MCF 10A (cell line): ENCODE measurements at places on chromosomes 12 and 14.
A peak's percentile ranks its signal among the peaks of the same experiment; 100 is the strongest.

- DNase-seq = peak; percentile 57
These were observed 1598.3 kb downstream of the AACS start for GRCh38 chr12:126663304-126664094.

DNA sequence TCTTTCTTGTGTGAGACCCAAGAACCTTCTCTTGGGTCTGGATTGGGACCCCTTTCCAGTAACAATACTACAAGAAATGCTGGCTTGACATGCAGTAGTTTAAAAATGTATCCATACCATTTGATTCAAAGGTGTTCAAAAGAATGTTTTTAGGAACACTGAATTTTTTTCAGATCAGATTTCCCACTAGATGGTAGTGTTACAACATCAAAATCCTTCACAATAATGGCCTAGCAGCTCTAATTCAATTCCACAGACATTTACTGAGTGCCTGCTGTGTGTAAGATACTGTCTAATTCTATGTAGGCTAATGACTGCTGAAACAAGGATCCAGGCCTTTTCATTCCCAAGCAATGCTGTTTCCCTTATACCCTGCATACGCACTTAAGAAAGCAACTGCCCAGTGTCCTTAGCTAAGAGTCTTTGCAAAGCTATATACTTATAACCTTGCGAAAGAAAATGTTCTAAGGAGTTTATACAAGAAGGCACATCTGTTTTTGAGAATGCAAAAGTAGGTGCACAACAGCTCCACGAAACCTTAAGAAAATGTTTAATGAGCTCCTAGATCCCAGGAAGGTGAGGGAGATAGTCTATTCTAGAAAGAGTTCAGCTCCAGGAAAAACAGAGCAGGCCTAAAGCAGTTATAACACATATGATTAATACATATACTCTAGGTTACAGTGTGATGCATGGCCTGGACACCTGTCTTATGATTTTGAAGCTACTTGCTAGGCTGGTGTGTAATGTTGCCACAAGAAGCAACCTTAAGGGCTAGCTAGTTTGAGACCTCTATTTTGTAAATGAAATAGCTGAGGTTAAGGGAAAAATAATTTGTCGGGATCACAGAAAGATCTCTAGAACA lies 50.9 kb upstream of the PKP2 start:
- DNase-seq = peak; percentile 45

- DNase-seq = peak; percentile 50
These were observed 27.6 kb downstream of the PLXNC1 start for GRCh38 chr12:94175763-94176668.

DNA sequence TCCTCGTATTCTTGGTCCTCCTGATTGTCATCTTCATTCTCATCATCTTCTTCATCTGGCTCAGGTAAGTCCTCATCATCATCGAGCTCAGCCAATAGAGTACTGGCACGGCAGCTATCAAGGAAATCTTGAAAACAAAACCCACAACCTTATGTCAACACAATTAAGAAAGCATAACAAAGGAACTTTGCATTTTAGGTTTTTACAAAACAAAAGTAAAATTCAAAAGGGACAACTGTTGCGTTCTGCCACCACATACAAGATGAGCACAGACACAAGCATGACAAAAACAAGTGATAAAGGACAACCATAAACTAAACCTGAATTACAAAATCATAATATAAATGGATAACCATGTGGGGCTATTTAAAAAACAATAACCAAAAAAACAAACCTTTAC lies 84.7 kb downstream of the HECTD1 start:
- no peak for DNase-seq
